ENCODE measurements at places on chromosomes 7 and 10. TPM values are rescaled to one million over a fixed set of nuclear protein-coding genes. Genes with fewer than 3 reads are reported as not detected.

- no peak for ATAC-seq
Measured at GRCh38 chr7:111268941-111269340, 178.0 kb downstream of the LRRN3 start.

The PTN gene
- total RNA-seq = not detected

- ATAC-seq = no peak
Measured at GRCh38 chr7:139230484-139230773, 608 bp upstream of the UBN2 start.

DNA sequence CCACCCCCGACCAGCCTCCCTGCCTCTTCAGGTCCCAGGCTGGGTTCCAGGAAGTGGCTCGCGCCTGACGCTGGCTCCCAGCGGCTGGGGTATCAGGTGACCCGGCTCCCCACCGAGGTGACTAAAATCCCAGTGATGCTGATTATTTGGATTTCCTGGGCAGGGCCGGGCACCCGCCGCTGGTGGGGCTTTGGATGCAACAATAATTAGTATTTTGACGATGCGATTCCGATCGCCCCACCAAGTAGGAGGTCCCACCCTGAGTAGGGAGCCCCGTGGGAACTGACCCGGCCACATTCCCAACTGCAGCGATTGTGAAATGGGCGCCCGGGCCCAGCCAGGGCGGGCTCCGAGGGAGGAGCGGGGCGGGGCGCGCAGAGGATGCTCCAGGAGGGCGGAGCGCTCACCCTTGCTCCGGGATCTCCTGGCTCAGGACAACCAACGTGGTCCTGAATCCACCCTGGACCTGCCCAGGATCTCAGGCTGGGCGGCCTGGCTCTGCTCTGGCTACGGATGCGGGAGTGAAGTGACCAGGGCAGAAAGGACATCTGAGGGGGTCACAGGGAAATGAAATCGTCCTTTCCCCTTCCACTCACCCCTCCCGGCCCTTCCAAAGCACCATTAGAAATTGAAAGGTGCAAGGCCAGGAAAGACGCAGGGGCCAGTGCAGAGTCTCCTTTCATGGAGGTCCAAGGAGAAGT, 32.6 kb downstream of the DUSP5 start:
- peak; percentile 65 for ATAC-seq

GRCh38 chr10:23088609-23089008, 6.8 kb upstream of the MSRB2 start:
- no peak for ATAC-seq

The TUBB8 gene
- 0.20 TPM for total RNA-seq

DNA sequence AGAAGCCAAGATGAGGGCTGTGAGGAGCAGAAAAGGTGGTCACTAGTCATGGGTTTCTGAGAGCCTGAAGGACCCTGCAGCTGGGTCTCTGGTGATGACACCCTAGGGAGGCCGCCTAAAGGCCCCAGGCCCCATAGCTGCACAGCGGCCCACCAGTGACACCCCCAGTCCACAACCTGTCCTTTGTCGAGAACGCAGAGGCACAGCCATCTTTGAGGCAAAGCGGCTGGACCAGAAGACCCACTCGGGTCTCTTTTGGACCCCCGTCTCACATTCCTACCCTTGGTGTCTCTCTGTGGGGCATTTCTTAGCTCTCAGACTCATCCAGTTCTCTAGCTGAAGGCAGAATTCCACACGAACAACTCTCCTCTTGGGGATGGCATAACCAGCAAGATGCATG, 18.8 kb downstream of the JCAD start:
- no peak for ATAC-seq

The MSANTD7 gene
- 18.1 TPM for total RNA-seq

- no peak for ATAC-seq
Measured at GRCh38 chr10:67075491-67075971, 149.7 kb downstream of the LRRTM3 start.

The ZNF716 gene
- 0.09 TPM for total RNA-seq
